ENCODE measurements at places on chromosomes 12 and 14.

- no peak for DNase-seq
Observed at GRCh38 chr14:50961605-50962221, 17.4 kb upstream of the PYGL start.

- no peak for DNase-seq
Observed at GRCh38 chr14:73221945-73222344, 15.4 kb upstream of the PAPLN start.

DNA sequence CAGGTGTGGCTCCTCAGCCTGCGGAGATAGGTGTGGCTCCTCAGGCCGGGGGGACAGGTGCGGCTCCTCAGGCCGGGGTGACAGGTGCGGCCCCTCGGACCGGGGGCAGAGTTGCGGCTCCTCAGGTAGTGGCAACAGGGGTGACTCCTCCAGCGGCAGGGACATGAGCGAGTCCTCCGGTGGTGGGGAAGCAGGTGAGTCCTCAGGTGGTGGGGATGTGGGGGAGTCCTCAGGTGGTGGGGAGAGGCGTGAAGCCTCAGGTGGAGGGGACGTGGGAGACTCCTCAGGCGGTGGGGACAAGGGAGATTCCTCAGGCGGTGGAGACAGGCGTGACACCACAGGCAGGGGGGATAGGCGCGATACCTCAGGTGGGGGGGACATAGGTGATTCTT is 9.2 kb downstream of the KMT2D start:
- no peak for DNase-seq

DNA sequence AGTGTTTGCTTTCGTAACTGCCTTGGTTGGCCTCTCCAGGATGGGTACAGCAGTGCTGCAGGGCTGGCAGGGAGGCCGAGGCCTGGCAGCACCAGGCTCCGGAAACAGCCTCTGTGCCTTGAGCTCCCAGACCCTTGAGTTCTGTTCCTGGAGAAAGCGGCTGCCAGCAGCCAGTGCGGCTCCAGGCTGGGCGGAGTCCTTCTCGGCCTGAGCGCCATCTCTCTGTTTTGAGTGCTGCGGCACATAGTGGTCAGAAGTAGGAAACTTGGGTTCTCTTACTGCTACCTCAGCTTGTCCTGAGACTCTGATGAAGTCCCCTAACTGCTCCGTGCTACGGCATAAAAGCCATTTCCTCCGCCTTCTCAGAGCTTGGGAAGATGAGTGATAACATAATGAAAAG is 65.9 kb downstream of the KCNA1 start:
- DNase-seq = no peak

DNA sequence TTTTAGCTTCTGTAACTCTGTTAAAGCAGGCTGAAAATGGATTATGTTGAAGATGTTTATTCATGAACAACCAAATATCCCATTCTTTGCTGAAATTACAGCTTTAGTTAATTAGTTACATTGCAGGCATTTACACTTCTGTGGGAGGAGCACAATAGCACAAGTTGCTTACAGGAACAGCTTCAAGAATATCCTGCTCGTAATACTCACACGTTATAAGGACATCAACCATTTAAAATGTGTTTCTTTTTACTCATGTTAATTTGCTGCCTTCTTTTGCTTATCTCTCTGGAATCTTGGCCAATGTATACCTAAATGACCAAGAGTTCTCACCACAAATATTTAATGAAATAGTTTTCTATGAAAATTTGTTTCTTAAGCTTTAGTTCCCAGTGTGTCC is 305.2 kb upstream of the SYT1 start:
- DNase-seq = no peak
